Epithelial cell of proximal tubule (primary cell): ENCODE measurements at places on chromosomes 2 and 18. TPM values are rescaled to one million over a fixed set of nuclear protein-coding genes. Genes with fewer than 3 reads are reported as not detected.

DNA sequence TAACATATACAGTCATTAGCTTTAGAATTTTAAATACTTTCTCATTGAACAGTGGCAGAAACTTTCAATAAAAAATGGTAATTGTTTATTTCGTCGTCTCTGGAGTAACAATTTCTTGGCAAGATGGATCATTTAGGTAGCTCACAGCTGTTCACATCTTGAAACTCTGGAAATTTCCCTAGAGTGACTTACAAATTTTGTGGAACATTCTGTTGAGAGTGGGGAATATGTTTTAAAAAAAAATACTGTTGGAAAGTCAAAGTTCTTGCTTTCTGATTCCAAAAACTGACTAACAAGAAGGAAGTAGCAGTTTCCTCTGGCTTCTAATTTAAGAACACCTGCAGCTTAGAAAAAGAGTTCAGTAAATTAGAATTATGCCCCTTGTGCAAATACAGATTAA, 11.2 kb upstream of the CALCRL start:
- no peak for DNase-seq

DNA sequence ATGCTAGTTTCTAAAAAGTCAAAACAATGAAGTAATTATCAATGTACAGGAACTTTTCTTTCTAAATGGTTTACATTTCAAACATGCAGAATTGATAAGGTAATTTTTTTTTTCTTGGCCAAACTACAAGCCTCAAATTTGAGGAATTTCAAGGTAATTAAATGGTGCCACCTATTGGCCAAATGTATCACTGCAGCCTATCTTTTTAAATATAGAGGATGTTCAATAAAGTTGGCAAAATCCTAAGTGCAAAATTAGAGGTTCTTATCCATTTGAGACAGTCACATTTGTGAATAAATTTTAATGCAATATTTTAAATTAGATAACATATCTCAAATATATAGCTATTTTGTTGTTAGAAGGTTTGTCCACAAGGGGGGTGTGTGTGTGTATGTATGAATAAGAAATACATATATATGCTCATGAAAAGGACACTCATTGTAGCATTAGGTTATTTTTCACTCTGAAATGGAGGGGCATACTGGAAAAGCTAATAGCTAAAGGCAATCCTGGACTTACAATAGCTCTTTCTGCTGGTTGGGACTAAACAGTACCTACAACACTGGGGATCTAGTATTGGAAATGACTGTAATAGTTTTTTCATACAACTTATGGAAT, 26.2 kb downstream of the MMADHC start:
- DNase-seq: no peak

DNA sequence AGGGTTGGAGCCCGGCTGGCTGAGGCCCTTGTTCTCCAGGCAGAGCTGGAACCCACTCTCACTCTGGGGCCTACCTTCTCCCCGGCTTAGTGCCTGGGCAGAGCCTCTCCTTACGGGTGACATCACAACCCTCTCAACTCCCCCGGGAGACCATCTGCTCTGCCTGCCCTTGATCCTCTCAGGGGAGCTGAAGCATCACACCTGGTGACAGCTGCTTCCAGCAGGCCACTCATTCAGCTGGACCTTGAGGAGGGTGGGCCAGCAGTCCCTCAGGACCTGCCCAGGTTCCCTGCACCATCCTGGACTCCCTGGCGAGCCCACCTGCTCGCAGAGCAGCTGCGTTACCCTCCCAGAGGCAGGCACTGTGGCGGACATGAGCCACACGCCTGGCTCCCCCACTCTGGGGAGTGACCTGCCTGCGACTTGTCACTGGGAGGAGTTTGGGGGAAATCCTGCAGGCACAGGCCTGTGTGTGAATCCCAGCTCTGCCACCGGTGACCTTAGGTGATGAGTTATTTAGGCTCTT, 13.1 kb downstream of the HS6ST1 start:
- no peak for DNase-seq

- no peak for DNase-seq
Measured at GRCh38 chr2:222213049-222213448, 85.7 kb downstream of the PAX3 start.

- DNase-seq: no peak
Measured at GRCh38 chr2:238945433-238946150, 97.7 kb downstream of the TWIST2 start.

DNA sequence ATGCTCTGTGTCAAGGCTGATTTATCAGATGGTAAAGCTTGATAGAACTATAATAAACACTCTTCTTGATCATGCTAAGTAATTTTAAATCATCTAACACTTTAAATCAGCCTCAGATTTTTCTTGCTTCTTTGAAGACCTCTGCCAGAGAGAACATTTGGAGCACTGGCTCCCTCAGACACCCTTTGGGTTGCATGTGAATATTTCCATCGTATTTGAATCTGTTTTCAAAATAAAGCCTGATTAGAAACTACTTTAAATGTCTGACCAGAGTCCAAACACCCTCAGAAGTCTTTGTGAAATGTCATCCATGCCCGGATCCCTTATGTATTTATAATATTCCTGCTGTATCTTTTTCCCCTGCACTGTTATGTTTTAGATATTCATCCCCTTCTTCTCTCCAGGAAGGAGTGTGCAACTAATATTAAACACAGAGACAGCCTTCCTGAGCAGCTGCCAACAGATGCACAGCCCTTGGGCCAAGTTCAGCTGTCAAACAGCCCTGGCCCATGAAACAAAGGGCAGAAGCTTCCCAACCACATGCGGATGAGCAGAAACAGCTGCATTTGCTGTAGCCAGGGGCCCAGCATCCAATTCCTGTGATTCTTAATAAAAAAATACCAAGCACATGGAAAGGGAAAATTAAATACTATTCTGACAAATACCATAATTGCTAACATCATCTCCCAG, 46.5 kb downstream of the DPP10 start:
- DNase-seq: no peak

DNA sequence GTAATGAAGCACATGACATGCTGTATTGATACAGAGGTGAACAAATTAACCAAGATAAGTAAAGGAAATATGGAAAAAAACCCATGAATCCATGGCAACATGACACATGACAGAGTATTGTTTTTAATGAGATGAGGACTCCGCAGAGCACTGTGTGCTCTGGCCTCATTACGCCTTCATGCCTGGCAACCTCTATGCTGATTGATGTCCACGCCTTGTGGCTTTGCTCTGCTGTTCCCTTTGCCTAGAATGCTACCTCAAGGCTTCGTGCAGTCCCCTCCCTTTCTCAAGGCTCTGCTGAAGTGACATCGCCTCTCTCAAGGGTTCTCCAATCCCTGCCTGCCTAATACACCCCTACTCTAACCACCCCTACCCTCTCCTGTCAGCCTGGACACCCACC, 8.4 kb downstream of the SIGLEC15 start:
- no peak for DNase-seq

GRCh38 chr2:128329607-128330006, 10.9 kb upstream of the HS6ST1 start:
- DNase-seq: no peak

GRCh38 chr18:33605250-33605649, 27.2 kb downstream of the ASXL3 start:
- DNase-seq: no peak

GRCh38 chr2:183521911-183522310, 397.7 kb downstream of the NUP35 start:
- no peak for DNase-seq

DNA sequence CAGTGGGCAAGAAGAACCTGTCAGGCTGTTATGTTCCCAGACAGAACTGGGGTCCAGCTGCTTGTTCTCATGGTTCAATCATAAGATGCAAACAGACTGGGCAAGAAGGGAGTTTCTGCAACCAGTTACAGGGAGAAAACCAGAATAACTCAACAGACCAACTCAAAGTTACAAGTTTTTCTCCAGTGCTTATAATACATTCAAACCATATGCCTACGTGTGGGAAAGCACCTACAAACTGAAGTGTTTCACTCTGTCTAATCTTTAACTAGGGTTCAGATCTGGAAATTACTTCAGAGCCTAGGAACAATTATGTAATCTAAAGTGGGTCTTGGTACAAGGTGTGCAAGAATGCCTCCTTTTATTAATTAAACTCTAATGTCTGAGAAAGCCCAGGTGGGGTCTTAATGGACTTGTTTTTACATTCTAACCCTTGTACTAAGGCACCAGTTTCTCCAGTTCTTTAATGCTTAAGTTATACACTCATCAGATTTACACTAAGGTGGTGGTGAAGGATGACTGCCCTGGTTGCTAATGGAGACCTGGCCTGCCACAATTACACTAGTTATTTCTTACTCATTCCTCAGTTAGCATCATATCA, 951.9 kb downstream of the TSN start:
- peak; percentile 98 for DNase-seq

GRCh38 chr2:165112133-165112573, 91.7 kb downstream of the SCN3A start:
- no peak for DNase-seq

- peak; percentile 32 for DNase-seq
Measured at GRCh38 chr2:64192664-64193105, 48.5 kb upstream of the PELI1 start.

DNA sequence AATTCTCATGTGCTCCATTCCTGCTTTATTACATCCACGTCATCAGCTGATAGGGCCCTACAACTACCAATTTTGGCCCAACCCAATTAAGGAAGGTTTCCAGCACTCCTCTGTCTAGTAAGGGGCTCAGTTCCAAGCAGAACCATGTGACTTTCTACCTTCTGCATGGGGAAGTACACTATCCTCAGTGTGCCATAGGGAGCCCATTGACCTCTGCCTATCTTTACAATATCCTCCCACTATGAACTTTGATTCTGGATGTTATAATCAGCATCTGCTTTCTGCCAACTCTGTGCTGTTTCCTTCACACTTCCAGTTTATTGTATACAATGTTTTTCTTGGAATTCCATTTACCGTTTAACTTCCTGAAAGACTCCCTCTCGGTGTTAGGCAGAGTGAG, 53.9 kb upstream of the GCFC2 start:
- DNase-seq: no peak

DNA sequence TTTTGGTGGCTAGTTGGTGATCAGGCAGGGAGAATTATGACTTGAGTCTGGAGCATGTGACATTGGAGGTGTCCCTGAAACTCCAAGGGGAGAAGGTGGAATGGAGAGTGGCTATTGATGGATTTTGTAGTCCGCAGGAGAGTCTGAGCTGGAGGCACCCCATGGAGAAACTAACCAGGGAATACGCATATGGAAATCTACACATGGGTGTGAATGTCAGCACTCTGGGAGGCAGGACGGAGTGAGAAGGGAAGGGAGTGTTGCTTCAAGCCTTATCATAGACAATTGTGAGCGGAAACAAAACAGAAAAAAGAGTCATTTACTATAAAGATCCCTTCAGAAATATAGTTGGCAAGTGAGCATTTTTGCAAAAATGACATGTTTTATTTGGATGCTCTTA, 667 bp upstream of the SCYGR4 start:
- DNase-seq: no peak

- DNase-seq: peak; percentile 92
Measured at GRCh38 chr2:163667064-163667887, 68.5 kb downstream of the FIGN start.

- DNase-seq: no peak
Measured at GRCh38 chr2:238082151-238082550, 18.0 kb upstream of the ESPNL start.

DNA sequence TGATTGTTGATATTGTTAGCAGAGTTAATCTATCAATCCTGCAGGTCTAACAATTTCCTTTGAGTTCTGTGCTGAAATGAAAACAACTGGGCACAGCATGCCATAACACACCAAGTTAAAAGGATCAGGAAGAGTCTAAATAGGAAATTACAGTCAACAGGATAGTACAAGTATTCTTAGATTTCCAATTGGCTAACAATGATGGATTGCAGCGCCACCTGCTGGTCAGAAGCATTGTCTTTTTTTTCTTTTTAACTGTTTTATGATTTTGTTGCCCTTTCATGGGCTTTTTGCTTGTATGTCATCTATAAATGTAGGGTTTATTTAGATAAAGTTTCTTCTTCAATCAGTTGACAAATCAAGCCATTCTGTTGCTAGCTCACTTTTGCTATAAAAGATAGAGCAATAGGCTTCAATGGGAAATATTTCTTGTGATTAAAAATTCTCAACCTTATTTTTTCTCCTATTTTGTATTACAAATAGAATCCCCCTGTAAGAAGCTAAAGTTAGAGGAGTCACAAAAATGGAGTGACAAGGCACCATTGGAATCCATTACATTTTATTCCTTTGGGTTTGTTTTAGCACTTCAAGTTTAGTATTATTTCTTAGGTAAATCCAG, 40.8 kb upstream of the RPRM start:
- DNase-seq: peak; percentile 7

GRCh38 chr2:129711816-129712675, 267.4 kb upstream of the RAB6C start:
- DNase-seq: peak; percentile 66

DNA sequence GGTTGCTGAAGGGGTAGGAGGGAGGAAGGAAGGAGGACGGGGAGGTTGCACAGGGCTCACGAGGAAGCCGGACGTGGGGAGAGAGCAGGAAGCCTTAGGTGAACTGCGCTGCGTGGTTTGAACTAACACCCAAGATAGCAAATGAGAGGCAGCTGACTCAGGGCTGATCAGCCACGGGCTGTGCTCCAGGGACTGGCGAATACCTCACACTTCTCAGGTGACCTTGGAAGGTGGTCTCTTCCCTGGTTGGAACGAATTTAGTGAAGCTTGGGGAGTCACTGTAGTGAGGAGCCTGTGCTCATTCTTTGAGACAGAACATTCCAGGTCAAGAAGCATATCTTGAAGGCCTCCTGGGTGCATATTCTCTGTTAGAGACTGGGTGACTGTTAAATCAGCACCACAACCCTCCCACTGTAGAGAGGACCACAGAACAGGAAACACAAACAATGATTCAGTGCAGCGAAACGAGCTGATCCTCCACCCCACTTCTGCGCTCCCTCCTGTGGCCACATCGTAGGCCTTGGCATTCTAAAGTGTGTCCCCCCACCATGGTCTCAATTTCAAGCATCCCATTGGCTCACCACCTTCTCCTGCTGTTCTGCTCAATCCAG, 33.8 kb downstream of the TOGARAM2 start:
- DNase-seq: no peak

DNA sequence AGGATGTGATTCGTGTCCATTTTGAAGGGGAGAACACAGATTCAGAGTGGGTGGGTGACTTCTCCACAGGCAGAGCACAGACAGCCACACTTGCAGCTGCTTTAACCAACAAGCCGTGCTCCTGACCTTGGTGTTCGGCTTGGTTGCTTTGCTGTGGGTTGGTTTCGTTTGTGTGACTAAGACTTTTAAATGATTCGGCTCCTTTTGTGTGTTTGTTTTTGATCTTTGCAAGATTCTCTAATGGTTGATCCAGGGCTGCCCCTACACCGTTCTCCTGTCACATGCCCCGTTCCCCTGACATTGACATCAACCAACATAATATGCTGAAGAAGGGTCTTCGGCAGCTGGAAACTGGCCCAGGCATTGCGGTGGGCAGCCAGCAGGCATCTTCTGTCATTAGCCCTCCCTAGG, 95.9 kb upstream of the MBOAT2 start:
- DNase-seq: peak; percentile 61

GRCh38 chr2:195756218-195756942, 99.4 kb downstream of the SLC39A10 start:
- DNase-seq: no peak

- DNase-seq: no peak
Measured at GRCh38 chr2:39094717-39095363, 26.0 kb downstream of the SOS1 start.

- DNase-seq: no peak
Measured at GRCh38 chr2:184814421-184814820, 216.1 kb downstream of the ZNF804A start.

Gene NCKAP5
- total RNA-seq: 0.58 and 0.69 TPM in 2 replicates

Gene GPR35
- total RNA-seq: not detected in 2 replicates

Gene MAP3K20
- 19.4 and 22.2 TPM in 2 replicates for total RNA-seq

Gene SERPINB13
- total RNA-seq: not detected in 2 replicates

Gene ARHGAP15
- total RNA-seq: not detected in 2 replicates

Gene ALPI
- total RNA-seq: not detected in 2 replicates

Gene ALKAL2
- total RNA-seq: 0.12 and 0.36 TPM in 2 replicates

Gene SCN9A
- total RNA-seq: 0.87 and 2.1 TPM in 2 replicates

Gene PROKR1
- total RNA-seq: 0.14 TPM in 1 of 2 replicates, not detected in the other

Gene TCF7L1
- total RNA-seq: 1.1 and 1.4 TPM in 2 replicates
